DMS79 treated with DMSO at 0.1 percent for 48 hours (cell line): ENCODE measurements at places on chromosomes 13 and 19.

- DNase-seq, result no peak
Measured at GRCh38 chr19:48934837-48935236, 1.3 kb downstream of the DHDH start.

DNA sequence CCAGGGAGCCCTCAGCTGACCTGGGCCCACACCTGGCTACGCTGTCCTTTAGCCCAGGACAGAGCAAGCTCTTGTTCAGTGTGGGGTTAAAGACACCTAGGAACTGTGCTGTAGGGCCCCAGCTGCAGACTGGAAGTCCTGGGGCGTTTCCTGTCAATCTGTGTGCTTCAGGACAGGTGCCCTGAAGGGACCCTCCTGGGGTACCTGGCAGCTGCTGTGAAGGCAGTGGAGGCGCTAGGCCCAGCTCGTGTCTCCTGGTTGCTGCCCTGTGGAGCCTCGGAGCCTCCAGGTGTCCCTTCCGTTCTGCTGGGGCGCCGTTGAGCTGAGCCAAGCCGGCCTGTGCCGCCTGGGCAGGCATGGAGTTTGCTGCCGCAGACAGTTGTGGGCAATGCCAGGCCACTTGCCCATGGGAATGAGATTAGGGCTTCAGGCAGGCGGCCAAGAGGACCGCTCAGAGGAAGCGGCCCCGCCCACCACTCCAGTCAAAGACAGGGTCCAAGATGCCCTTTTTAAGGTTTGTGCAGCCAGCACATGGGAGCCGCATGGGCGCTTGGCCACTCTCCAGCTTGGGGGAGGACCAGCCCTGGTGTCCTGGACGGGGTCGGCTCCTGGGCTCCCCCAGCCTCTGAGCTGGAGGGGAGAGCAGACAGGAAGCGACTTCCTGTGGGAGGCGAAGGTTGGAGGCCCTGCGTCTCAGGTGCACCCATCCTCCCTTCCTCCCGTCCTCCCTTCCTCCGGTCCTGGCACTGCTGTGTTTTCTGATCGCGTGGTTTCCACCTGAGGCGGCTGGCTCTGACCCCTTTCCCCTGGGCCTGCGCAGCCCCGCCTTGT lies 4.0 kb downstream of the PTBP1 start:
- DNase-seq, result peak; percentile 80

DNA sequence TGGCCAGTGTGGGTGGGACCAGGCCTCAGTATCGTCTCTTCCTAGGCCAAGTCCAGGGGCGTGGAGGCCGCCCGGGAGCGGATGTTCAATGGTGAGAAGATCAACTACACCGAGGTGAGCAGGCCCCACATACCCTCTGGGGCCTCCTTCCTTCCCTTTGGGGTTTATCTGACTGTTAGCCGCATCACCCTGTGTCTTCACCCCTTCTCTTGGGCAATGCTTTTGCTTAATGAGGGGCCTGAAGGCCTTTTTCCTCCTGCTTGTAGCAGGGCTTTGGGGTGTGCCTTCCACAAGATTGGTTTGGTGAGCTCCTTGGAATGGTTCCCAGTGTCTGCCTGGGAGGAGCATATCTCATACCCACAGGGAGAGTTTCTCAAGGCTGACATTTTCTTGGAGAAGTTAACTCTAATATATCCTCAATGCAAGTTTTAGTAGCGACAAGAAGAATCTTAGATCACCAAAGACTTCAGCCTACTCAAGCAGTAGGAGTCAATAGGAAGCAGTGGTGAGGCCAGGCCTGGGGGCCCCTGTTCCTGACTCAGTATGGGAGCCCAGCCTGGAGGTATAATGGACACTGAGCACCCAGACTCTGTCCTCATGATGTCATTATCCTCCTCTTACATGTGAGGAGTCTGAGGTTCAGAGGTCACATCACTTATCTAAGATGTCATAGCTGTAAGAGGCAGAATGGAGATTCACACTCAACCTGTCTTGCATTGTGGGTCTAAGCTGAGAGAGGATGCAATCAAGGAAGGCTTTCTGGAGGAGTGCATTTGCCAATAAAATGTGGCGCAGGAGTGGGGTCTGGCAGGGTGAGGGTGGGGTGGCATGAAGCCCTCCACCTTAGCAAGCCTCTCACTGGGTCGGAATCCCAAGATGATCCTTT lies 2.0 kb downstream of the GPI start:
- DNase-seq, result no peak

- DNase-seq, result no peak
Measured at GRCh38 chr13:99496184-99497142, 4.8 kb upstream of the TM9SF2 start.

GRCh38 chr19:485583-486236 lies 10.6 kb upstream of the MADCAM1 start:
- peak; percentile 56 for DNase-seq

- DNase-seq, result no peak
Measured at GRCh38 chr13:84443463-84443862, 561.2 kb upstream of the SLITRK1 start.

DNA sequence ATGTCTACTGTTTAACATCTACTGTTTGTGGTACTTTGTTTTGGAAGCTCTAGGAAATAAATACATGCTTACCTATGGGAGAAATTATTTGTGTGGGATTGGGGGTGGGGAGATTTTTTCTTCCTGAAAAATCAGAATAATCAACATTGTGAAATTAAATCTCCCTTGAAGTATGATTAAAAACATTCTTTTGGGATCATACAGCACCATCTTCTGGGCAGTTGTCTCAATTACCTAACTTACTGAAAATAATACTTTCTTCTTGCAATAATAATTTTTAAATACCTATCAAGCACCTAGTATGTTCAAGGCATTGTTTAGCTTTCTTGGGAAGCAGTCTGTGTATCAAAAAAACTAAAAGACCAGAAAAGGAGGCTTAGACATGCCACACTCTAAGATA lies 576.5 kb upstream of the ARGLU1 start:
- no peak for DNase-seq

DNA sequence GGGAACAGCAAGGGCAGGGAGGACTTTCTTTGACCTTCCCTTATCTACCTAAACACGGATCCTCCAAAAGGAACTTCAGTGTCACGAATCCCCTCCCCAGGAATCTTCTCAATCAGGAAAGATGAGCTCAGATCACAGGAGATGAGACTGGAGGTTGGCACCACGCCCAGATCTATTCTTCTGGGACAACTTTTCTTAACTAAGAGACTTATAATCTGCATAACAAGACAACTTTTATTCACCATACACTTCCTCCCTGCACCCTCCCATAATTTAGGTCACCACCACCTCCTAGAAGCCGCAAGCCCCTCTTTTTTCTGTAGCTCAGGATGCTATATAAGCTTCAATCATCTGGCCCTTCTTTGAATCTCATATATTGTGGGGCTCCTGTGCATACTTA lies 19.2 kb upstream of the AKT2 start:
- DNase-seq, result no peak

- no peak for DNase-seq
Measured at GRCh38 chr13:105471673-105472072, 1063.8 kb downstream of the EFNB2 start.

DNA sequence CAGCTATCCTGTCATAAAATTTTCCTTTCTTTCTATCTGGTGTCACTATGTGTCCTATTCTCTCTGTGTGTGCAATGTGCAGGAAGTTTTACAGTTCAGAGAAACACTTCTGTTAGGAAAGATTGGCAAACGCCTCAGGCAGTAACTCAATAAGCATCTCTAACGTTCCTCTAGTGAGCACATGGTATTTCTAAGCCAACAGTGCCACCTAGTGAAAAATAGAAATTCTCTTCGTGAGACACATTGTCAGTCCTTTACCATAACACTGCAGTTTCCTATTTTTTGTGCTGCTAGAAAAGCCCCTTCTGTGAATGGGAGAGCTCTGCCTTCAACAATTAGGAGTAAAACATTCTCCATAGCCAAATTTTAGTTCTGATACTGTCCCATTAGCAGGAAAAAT lies 50.7 kb downstream of the ZNF723 start:
- DNase-seq, result no peak

DNA sequence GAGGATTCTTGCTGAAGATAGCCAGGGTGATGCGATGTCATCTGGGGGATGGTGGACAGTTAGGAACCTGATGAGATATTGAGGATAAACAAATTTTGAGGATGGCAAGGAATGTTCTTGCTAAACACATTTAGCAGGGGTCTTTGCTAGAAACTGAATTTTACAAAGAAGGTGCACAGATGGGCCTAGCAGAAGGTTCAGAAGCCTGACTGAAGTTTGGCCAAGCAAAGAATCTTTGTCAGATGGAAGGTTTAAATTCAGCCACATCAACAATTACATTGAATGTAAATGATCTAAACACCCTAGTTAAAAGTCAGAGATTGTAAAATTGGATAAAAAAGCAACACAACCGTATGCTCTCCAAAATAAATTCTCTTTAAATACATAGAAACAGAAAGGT lies 68.8 kb downstream of the WASF3 start:
- no peak for DNase-seq

GRCh38 chr13:32010136-32010535 lies 21.4 kb upstream of the FRY start:
- no peak for DNase-seq

DNA sequence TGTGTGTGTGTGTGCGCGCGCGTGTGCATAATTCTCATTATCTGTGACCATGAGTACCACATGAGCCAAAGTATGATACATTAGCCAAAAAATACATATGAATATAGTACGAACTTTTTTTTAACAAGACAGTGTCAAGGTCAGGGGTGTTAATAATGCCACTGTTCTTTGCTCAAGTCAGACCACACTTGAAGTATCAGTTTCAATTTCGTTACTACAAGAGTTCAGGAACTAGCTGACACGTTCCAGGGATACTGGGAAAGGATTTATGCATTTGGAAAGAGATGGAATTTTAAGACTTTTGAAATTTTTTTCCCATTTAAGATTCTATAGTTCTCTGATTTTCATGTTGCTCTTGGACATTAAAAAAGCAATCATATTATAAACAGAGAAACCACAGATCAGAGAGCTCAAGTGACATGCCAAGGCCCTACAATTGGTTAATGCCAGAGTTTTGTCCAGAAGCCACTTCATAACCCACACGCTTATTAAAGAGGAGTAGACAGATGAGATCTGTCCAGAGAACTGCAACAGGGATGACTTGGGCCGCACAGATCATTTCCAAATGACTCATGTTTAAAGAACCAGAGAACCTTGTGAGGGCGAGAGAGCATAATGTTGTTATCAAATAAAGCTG lies 718.8 kb upstream of the SGCG start:
- no peak for DNase-seq

- no peak for DNase-seq
Measured at GRCh38 chr13:106529415-106530170, 5.9 kb downstream of the EFNB2 start.

GRCh38 chr19:5406816-5407215 lies 48.4 kb upstream of the ZNRF4 start:
- peak; percentile 5 for DNase-seq
